ENCODE measurements at places on chromosomes 2 and 18.

GRCh38 chr2:209441541-209441940 is 17.7 kb downstream of the MAP2 start:
- DNase-seq, result no peak

DNA sequence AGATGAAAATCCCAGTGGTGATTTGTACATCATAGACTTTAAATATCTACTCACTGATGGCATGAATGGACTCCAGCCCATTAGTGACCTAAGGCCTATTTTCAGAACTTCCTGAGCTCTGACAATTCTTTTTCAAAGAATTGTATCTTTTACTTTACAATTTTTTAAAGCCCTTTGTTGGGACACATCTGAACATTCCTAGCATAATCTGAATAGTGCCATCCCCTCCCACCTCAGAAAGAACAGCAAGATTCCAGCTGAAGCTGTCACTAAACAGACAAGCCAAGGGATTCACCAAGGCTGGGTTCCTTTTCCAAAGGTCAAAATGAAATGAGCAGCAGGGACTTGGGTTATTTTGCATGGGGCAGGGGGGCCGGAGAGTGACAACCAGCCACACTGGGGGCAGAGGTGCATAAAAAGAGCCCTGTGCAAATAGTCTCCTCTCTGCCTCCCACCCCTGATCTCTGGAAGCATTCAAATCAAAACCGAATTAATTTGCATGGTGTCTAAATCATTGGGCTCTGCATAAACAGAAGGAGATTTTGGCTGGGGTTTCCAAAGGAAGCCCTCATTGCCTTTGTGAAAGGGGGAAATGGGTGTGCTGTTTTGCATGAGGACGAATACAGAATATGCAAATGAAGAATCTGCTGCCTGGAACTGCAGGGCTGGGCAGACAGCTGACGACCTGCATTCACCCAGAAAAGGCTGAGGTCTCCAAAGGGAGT is 17.2 kb downstream of the EPHA4 start:
- no peak for DNase-seq

DNA sequence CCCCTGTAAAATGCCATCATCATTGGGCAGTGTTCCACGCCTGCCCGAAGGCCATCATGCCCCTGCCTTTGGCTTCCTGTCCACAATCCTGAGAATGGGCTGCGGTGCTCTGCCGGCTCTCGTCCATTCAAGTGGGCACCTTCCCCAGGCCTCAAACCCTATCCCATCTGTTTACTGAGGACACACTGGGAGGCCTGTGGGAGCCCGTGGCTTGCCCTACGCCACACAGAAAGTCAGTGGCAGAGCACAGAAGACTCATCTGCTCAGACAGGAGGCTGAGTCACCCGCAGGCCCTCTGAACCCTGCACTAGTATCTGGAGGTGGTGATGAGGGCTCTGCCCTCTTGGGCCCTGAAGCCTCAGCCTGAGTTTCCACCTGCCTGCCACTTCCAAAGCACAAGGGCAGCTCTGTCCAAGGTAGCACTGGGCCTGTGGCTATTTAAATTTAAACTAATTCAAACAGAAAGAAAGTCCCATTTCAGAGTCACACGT is 19.1 kb upstream of the ANKRD53 start:
- no peak for DNase-seq

DNA sequence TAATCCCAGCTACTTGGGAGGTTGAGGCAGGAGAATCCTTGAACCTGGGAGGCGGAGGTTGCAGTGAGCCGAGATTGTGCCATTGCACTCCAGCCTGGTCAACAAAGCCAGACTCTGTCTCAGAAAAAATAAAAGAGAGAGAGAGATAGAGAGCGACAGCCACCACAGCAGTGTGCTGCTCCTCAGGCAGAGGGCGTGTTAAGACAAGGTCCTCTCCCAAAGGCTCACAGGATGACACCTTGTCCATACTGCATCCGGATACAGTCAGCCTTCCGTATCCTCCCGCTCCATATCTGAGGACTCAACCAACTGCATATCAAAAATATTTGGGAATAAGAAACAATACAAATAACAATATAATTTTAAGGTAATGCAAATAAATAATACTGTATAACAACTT is 20.1 kb downstream of the ARL4C start:
- no peak for DNase-seq

- peak; percentile 23 for DNase-seq
Observed at GRCh38 chr2:237291138-237291792, 122.7 kb downstream of the COL6A3 start.

All from activated CD4-positive, alpha-beta T cell treated with anti-CD3 and anti-CD28 coated beads for 4 hours (primary cell).